ENCODE measurements at places on chromosomes 3 and 15. TPM values are rescaled to one million over a fixed set of nuclear protein-coding genes. Genes with fewer than 3 reads are reported as not detected.
A peak's percentile ranks its signal among the peaks of the same experiment; 100 is the strongest.

TMC3 gene
- under 0.01 TPM for total RNA-seq

ARHGAP31 gene
- 23.5 TPM for total RNA-seq

FHIT gene
- total RNA-seq: 1.5 TPM

ALDH1A2 gene
- 0.08 TPM for total RNA-seq

DNA sequence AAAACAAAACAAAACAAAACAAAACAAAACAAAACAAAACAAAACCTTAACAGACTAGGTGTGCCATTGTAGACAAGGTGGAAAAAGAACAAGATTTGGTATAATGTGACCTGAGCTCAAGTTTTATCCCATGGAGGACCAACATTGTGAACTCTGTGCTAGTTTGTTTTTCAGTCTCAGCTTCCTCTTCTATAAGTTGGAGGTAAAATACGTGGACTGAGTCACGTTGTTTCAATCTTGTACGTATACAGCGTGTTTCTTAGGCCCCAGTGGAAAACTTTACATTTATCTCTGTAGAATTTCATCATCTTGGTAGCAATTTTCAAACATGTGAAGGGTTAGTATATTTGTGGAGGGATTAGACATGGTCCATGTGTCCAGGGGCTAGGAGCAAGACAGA is 261.6 kb downstream of the CD47 start:
- no peak for DNase-seq

- DNase-seq: peak; percentile 54
Measured at GRCh38 chr15:71272932-71273331, 157.7 kb downstream of the THSD4 start.
